ENCODE measurements at places on chromosomes 3 and 15.

GRCh38 chr3:112779558-112780480 lies 66.8 kb downstream of the CD200R1L start:
- no peak for DNase-seq

DNA sequence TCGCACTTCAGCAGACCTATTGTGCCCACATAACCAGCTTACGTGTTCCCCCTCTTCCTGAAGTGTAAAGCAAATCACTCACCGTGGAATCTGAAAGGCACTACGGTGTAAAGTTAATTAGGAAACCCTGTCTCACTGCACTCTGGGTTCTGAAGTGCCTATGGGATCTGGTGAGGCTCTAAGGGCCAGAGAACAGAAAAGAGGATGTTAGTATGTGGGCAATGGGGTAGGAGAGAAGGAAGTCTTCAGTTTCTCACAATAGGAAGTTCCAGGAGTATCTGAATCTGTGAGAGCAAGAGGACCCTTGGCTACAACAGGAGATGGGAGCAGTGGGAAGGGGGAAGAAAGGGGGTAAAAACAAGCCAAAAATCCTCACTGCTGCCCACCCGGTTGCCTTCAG lies 71.4 kb downstream of the ITGB5 start:
- no peak for DNase-seq

GRCh38 chr3:154776549-154777225 lies 303.4 kb upstream of the MME start:
- no peak for DNase-seq

DNA sequence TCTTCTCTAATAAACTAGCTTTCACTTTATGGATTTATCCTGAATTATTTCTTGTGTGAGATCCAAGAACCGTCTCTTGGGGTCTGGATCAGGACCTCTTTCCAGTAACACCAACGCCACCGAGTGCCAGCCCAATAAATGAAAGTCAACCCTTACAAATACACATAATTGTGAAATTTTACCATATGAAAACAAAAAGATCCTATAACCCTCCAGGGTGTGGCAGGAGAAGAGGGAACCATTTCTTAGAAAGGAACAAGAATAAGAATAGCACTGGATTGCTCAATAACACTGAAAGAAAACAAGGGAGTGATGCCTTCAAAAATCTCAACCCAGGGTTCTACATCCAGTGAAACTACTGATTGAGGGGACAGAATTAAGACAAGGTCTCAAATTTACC lies 51.6 kb upstream of the ACKR4 start:
- no peak for DNase-seq

DNA sequence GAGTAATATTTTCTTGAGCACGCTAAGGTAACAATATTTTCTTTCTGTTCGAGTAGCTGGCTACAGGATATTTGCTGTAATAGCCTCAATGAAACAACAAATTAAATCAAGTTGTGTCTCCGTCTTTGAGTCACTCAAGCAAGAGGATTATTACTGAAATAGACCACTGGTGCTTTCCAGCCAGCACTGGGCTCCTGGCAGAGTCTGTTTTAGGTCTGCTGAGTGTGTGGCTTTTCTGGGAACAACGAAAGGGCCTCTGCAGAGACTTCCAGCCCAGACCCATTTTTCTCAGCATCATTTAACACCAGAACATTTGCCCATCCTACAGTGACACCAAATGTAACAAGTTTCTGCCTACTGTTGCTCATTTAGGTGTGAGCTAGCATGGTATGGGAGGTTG lies 652.9 kb downstream of the MAGI1 start:
- no peak for DNase-seq

GRCh38 chr3:22175947-22176346 lies 424.9 kb upstream of the ZNF385D start:
- DNase-seq = no peak

DNA sequence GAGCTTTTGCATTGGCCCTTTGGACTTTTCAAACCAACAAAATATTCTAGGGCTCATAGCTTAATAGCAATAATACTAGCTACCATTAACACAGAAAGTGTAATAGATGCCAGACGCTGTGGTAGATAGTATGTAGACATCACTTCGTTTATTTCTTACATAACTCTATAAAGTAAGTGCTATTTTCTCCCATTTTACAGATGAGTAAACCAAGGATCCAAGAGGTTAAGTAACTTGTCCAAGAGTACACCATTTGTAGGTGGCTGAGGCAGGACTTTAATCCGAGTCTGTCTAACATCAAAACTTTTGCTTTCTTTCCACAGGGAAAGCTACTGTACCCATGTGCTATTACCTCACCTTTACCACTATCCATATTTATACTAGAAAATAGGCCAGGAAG lies 12.0 kb downstream of the EID1 start:
- DNase-seq = no peak
